ENCODE measurements at places on chromosomes 3 and 15.

GRCh38 chr3:42664438-42664803 lies 10.9 kb downstream of the ZBTB47 start:
- no peak for DNase-seq

DNA sequence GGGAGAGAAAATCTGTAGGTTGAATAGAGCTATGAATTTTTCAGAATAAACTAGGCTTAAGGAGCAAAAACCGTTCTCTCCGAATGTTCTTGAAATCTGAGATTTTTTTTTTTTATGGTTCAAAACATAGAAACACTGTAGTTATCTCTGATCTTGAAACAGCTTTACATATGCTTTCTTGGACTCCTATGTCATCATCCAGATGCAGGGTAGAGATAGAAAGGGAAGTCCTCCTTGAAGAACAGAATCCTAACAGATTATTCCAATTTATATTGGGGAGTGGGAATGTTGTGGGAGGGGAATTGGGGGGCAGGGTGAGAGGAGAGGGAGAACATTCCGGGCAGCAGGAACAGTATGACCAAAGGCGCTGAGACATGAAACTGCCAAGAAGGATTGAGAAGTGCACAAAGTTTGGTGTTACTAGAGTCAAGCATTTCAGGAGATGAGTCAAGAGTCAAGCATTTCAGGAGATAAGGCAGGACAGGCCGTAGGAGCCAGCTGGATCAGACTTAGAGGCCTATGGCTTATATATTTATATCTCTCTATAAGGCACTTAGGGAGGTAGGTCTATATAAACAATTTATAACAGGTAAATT lies 21.9 kb upstream of the ST3GAL6 start:
- DNase-seq = no peak

DNA sequence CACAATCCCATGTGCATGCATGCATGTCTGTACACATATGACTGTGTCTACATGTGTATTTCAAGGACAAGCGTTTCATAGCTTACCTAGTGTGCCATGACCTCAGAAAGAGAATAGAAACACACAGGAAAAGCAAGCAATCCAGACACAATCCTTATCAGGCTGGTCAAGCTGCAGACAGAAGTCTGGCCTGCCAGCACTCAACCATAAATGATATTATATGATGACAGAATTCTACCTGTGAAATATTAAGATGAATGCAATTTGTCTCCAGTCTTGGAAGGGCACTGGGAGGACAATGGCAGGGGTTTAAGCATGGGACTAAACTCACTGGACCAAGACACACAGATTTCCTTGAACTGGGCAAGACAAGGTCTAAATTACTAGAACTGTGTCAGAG lies 50.9 kb upstream of the ARL6 start:
- DNase-seq = no peak

- no peak for DNase-seq
Observed at GRCh38 chr15:31563421-31563820, 236.8 kb downstream of the KLF13 start.
